ENCODE measurements at places on chromosomes 7 and 10. TPM values are rescaled to one million over a fixed set of nuclear protein-coding genes. Genes with fewer than 3 reads are reported as not detected.

DNA sequence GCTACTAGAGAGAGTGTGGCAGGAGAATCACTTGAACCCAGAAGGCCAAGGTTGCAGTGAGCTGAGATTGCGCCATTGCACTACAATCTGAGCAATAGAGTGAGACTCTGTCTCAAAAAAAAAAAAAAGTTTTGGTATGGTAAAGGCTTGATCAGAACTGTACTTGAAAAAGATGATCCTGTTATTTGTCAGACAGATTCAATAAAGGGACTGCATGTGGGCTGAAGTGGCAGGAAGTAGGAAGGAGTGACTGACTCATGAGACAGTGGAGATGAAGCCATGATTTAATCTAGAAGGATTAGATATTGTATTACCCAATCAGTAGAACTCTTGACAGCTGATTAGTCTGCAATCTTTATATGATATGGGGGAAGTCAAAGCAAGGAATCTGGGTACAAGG is 2.7 kb upstream of the TMEM254 start:
- DNase-seq: no peak

The TRPV6 gene
- total RNA-seq: 1.5 TPM

The IKZF1 gene
- total RNA-seq: 43.5 TPM

The DNA2 gene
- total RNA-seq: 17.5 TPM

- DNase-seq: no peak
Measured at GRCh38 chr10:84195044-84195830, 900 bp downstream of the CDHR1 start.

- no peak for DNase-seq
Measured at GRCh38 chr7:14228341-14228740, 238.9 kb upstream of the ETV1 start.

GRCh38 chr10:133132473-133133291 is 27.3 kb upstream of the KNDC1 start:
- DNase-seq: no peak

The SFR1 gene
- total RNA-seq: 5.5 TPM

DNA sequence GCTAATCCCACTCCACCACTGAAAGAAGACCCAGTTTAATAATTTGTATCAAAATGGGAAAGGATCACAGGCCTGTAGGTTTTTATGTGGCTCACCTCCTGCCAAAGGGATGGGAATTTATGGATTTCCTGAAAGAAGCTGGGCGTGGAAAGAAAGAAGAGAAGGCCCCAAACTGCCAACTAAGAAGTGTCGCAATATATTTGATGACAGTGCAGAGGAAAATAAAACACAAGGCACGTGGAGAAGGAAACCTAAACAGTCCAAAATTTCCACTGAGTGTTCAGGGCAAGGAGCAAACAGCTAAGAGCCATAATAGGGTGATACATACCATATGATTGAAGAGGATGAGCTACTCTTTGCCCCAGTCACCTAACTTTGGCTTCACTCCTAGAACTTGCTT is 667.2 kb downstream of the GATA3 start:
- no peak for DNase-seq

- no peak for DNase-seq
Measured at GRCh38 chr10:60714233-60714632, 64.0 kb upstream of the CDK1 start.

The GHRHR gene
- total RNA-seq: 0.50 TPM

- DNase-seq: no peak
Measured at GRCh38 chr7:26657206-26657641, 207.2 kb downstream of the SKAP2 start.

DNA sequence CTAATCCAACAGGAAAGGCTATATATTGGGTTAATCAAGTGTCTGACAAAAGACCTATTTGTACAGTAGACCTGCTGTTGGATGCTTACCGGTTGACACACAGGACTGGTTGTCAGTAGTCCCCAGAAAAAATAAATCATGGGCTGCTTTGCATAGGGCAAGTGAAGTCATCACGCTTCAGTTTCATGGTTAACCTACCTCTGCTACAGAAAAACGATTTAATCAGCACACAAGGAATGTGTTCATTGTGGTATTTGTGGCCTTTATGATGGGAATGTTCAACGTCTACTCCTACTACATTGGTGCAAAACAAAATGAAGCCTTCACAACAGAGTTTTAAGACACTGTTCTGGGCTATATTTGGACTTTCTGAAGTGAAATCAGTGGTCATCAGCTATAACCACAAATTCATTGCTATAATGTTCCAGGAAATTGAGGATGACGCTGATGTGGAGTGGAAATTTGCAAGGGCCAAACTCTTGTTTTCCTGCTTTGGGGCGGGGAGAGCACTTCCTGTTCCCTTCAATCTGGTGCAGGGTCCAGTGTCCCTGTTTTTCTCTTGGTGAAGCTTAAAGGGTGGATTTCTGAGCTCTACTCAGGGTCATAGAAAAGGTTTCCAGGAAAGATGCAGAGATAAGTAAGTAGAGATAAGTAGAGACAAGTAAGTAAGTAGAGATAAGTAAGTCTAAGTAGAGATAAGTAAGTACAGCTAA is 39.3 kb upstream of the GGCT start:
- no peak for DNase-seq

- DNase-seq: no peak
Measured at GRCh38 chr10:96456296-96456840, 57.4 kb downstream of the TLL2 start.

The ORAI2 gene
- total RNA-seq: 10.3 TPM

The PRRT4 gene
- 0.14 TPM for total RNA-seq

DNA sequence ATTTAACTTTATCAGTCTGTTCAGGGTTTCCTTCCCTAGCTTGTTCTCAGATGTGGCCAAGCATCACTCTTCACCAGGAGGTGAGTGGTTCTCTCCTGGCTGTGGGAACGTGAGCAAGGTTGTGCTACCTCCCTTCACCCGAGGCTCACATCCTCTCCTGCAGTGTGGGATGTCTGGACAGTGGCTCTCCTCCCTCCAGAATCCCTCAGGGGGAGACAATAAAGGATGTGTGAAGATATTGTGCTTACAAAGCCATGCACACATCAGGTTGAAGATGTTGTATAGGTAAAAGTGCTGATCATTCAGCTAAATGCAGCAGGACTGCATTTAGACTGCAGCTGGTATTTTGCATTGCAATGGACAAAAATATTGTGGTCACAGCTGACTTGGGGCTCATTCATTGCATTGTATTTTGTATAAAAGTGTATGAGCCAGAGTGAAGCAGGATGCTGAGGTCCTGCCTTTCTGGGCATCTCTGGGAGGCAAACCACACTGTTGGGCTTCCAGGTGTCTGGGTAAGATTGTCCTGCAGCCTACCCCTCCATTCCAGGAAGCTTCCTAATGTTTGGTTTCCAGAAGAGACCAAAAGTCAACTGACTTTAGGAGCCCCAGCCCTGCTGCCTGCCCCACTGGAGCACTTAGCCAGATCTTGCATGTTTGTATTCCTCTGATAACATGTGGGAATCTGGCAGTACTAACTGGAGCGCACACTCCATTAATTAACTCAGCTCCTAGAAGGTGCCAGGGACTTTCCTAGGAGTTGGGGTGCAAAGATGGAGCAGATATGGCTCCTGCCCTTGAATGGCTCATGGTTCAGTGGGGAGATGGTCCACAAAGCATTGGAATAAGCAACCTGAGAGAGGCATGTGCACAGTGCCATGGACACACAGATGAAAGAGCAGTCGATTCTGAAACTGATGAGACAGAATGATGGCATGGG is 292.5 kb upstream of the ZNF32 start:
- DNase-seq: peak; percentile 16

DNA sequence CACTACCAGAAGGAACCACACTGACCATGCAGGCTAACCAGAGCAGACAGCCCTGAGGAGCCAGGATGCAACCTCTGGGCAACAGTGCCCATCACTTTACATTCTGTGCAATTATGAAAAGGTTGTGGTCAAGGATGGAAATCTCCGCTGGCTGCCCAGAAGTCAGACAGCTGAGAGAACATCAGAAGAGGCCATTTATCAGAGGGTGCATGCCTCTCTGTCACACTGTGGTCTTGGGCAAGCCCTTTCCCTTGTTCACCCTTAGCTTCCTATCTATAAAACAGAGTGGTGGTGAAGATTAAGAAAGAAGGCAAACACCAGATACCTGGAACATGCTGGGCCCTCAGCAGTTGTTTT is 120.7 kb upstream of the GDF10 start:
- DNase-seq: no peak

GRCh38 chr10:77241350-77241725 is 396.3 kb downstream of the KCNMA1 start:
- no peak for DNase-seq

DNA sequence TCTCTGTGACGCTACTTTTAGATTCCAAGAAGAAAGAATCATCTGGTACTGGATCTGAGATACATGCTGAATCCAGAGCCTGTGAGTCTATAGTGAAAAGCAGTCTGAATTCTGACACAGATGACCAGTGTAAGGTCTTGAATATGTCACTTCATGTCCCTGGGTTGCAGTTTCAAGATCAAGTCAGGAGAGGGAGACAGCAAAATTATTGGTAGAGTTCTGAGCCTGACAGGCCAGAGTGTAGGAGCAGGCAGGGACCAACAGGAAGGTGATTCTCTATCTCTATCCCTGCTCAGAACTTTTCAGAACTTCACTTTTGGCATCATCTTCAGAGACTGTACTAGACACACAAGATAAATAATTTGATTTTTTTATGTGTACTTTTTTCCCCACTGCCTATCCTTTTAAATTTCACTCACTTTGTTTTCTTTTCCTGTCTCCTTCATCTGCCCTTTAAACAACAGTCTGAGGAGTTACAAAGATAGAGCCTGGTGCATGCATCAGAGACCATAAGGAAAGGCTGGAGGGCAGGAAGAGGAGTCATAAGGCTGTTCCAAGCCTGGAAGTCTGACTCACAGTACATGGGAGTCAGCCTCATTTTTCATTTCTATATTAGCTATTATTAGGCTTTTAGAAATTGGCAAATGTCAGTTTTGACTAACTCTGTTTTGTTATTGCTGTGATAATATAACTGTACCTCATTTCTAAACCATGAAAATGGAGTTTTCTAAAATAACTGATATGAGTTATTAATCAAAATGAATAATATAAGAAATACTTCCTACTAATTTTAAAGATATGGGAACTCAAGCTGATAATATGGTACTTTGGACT is 120.2 kb upstream of the TMEM229A start:
- DNase-seq: no peak

DNA sequence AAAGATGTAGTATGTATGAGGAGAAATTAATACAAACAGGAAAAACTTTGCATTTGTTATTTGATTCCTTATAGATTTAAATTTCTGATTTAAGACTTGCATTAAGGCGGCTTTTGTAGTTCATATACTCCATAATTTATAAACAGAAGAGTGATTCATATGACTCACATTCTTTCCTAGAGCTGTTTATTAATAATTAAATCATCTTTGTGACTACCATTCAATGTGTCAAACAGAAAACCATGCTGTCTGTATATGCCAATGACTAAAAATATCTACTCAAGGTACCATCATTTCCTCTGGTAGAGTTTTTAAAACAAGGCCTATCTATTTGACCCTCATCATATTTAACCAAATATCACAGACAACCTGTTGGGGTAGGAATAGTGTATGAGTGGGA is 501.7 kb downstream of the PARD3 start:
- DNase-seq: no peak

GRCh38 chr10:26460736-26461135 is 22.6 kb downstream of the APBB1IP start:
- no peak for DNase-seq

DNA sequence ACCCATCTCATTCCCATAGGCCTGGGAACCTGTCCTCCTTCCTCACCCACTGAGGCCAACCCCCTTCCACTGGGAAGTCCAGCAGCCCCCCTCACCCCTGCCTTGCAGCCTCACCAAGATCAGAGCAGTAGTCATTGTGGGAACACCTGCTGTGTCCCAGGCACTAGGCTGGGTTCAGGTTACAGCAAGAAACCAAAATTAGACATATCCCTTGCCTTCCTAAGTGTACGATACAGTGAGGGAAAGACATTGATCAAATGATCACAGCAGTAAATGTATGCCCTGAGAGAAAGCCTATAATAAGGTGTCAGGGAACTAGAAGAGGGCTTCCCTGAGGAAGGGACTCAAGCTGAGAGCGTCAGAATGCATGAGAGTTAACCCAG is 17.0 kb upstream of the C10orf105 start:
- DNase-seq: no peak

GRCh38 chr10:93437946-93438612 is 44.1 kb downstream of the MYOF start:
- DNase-seq: no peak

DNA sequence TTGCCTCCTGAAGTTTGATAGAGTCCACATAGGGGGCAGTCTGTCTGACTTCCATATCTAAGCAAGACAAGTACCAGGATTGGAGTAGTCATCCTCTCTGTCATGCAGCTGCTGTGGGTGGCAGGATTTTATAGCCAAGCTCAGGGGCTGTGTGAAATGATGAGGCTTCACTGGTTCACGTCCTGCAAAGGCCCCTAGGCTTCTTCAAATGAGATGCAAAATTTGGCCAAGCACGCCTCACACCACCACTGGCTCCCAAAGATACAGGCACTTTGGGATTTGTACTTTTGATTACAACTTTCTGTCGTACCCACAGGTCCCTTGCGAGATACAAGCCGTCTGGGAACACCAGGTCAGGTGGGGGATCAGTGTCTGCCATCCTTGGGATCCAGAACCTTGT is 67.1 kb downstream of the WDFY4 start:
- no peak for DNase-seq

GRCh38 chr10:95423164-95424005 is 132.6 kb upstream of the PDLIM1 start:
- no peak for DNase-seq

The INMT gene
- 130 TPM for total RNA-seq

DNA sequence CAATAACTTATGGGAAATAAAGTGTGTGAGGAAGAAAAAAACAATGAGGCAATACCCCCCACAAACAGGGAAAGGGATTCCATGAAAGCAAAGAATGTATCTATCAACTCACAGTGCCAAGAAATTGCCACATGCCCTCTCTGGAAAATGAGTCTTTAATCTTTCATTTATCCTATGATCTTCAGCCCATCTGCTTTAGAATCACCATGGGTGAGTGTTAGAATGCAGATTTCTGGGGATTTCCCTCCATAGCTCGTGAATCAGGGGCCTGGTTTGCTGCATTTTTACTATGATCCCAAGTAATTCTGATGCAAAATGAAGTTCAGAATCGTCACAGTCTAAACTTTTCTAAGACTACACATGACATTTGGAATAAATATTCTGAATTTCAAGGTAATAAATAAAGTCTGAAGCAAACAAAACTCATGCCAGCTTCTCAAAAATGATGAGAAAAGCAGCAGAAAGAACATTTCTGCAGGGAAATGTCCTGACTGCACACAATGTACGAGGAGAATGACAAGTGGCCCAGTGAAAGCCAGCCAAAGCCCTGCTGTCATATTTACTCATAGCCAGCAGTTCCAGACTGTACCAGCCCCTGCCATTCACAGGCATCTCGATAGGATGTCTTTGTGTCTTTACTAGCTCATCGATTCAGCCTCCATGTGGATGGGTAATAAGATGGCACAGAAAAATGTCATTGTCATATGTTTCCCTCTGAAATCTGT is 167.1 kb downstream of the ELMO1 start:
- no peak for DNase-seq

The MKX gene
- 2.0 TPM for total RNA-seq

The FAM241B gene
- total RNA-seq: 0.84 TPM

Measured in liver (tissue), 10 donors.